ENCODE measurements at places on chromosomes 7 and 10.

GRCh38 chr10:121076776-121077715, 225.9 kb downstream of the WDR11 start:
- peak; percentile 3 for DNase-seq

- peak; percentile 16 for DNase-seq
These were observed 136.4 kb upstream of the ODAD2 start for GRCh38 chr10:28135258-28135657.

DNA sequence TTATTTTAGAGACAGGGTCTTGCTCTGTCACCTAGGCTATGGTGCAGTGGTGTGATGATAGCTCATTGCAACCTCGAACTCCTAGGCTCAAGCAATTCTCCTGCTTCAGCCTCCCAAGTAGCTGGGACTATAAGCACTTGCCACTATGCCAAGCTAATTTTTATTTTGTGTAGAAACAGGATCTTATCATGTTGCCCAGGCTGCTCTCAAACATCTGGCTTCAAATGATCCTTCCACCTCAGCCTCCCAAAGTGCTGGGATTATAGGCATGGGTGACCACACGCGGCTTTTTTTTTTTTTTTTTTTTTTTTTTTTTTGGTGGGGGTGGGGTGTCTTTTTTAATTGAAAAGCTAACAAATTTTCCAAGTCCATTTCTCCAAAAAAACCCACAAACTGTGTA, 18.4 kb downstream of the HPS6 start:
- DNase-seq: no peak

DNA sequence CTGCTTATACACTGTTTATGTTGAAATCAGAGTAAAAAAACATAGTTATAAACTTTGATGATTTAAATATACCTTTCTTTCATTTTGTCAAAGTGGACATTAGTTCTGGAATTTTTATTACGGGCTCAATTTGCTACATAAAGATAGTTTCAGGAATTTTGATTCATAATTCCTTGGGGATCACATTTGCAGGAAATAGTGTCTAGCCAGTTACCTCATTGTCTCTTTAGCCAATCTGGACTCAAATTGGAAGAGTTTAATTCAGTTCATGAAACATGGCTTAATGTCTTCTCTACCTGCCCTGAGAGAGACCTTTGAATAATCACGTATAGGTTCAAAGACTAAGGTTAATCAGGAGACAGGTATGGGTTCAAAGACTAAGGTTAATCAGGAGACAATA, 262.6 kb downstream of the HGF start:
- peak; percentile 37 for DNase-seq

- DNase-seq: no peak
These were observed 484.4 kb downstream of the SORCS1 start for GRCh38 chr10:106680061-106680460.

DNA sequence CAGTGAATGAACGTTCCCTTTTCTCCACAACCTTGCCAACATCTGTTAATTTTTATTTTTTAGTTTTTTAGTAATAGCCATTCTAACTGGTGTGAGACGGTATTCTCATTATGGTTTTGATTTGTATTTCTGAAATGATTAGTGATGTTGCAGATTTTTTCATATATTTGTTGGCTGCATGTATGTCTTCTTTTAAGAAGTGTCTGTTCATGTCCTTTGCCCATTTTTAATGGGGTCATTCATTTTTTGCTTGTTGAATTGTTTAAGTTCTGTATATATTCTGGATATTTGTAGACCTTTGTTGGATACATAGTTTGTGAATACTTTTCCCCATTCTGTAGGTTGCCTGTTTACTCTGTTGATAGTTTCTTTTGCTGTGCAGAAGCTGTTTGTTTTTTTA, 73.9 kb upstream of the MSRB2 start:
- DNase-seq: no peak

GRCh38 chr10:69348816-69349541, 67.7 kb downstream of the TACR2 start:
- DNase-seq: peak; percentile 98

Data from fibroblast of mammary gland (primary cell).